ENCODE measurements at places on chromosomes 3 and 15.

DNA sequence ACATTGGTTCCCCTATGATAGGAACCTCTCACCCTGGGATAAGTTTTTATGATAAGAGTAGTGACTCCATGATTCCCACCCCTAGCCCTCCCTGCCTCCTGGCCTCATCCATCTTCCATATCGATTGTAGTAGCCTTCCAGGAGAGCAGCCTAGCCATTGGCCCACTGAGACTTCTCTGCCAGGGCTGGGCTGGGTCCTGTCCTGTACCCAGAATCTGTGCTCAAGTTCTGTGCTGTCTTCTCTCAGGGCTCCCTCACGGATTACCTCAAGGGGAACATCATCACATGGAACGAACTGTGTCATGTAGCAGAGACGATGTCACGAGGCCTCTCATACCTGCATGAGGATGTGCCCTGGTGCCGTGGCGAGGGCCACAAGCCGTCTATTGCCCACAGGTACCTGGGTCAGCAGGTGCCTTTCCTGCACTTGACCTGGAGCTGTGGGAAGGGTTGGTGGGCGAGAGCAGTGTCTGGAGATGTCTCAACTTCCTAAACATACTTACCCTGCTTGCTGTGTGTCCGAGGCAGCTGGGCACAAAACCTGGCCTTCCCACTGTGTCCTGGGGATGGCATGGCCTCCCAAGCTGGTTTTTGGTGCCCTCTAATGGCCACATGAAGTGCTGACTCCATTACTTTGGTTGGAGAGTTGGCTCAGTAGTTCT is 16.6 kb upstream of the EXOG start:
- no peak for DNase-seq

GRCh38 chr3:15384510-15385237 is 42.7 kb downstream of the METTL6 start:
- no peak for DNase-seq

GRCh38 chr15:43854801-43855200 is 28.0 kb downstream of the WDR76 start:
- DNase-seq: no peak

DNA sequence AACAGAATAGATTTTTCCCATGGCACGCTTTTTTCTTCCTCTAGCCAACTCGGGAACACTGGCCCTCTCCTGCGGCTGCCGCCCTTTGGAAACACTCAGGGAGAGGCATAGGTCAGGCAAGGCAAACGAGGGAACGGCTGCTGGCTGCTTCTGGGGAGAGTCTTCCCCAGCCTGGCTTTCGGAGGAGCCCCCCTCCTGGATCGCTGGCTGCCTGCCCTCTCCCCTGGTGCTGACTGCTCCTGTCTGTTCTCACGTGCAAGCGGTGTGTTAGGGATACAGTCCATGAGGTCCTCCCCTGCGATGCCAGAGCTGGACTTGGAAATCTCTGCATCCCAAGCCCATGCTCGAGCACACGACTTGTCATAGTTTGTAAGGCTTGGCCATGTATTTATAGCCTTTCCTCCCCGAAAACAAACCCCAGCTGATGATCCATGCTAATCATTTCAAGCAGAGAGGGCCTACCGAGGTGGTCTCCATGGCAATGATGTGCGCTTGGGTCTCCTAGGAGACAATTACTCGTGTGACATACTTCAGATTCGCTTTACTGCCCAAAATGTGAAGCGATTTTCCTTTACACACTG is 315.6 kb upstream of the ATP10A start:
- no peak for DNase-seq

GRCh38 chr3:124514683-124515082 is 215.6 kb upstream of the UMPS start:
- no peak for DNase-seq

DNA sequence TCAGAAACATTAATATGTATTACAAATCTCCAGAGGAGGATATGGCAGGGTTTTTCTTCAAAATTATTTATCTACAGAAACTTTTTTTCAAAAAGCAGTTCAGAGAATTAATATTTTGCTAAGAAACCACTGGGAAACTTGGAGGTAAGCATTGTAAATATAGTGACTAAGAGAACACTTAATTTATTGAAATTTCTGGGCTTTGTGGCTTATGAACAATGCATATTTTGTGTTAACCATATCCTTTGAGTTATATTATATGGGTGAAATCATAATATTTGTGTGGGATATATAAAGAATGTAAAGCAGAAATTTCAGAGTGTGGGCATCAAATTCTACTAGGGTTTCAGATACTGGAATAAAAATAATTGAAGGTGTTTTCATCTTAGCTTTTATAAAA is 1059.2 kb downstream of the ZPLD1 start:
- no peak for DNase-seq

DNA sequence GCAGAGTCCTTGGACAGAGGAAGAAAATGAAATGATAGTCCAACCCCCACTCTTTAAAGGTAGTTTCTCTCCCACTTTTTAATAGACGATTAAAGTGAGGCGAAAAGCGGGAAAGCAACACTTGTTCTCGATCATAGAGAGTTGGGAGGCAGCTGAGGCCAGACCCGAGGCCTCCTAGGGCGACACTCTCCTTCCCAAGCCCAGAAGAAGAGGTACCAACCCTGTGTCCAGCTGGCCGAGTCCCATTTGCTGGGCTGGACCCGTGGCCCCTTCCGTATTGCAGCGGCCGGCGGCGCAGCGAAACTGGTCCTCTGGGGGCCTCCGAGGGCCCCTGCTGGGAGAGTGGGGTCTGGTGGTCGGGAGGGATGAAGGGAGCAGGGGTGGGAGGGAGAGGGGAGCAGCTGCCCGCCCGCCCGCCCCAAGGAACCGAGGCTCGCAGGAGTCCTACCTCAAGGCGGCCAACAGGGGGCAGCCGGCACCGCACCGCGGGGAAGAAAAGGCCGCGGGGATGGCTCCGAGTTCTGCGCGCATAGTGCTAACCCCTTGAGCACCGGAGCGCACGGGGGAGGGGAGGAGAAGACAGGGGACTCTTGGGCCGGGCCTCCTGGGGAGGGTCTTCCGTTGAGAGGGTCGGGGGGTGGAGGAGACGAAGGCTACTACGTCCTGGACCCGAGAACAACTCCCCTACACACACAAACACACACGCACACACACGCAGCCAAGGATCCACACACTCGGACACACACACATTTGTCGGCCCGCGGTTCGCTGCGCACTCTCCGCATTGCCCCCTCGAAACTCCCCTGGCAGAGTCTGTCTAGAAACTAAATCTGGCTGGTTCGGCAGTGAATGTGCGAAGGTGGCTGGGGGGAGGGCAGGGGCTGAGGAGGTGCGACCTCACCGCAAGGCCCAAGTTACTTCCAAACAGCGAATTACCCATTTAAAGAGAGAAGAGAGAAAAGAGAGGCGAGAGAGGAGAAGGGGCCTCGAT is 2.0 kb downstream of the WNT5A start:
- DNase-seq: peak; percentile 66

GRCh38 chr15:38665586-38666305 is 101.1 kb upstream of the RASGRP1 start:
- no peak for DNase-seq

- no peak for DNase-seq
Observed at GRCh38 chr3:69389520-69390248, 3.8 kb upstream of the FRMD4B start.

DNA sequence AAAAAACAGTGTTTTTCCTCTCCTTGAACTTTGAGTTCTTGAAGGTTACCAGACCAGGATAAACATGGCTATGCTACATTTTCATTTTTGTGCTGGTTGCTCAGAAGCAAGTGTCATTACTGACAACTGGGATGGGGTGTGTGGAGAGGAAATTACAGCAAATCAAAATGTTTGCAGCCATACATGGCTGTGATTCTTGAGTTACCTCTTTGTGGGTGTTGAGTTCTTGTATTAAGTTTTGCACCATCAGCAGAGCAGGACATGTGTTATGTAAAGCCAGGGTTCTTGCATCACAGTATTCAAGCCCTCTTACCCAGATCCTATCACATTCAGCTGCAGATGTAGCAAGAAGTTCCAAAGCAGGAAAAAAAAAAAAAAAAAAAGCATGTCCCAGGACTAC is 53.9 kb upstream of the ATOSA start:
- no peak for DNase-seq

- DNase-seq: no peak
Observed at GRCh38 chr3:72553298-72553697, 294.9 kb downstream of the SHQ1 start.

- DNase-seq: no peak
Observed at GRCh38 chr3:33848624-33849347, 50.4 kb downstream of the PDCD6IP start.

GRCh38 chr15:70038730-70039392 is 58.9 kb downstream of the TLE3 start:
- DNase-seq: no peak

GRCh38 chr15:98124581-98124980 is 164.1 kb downstream of the ARRDC4 start:
- no peak for DNase-seq

- DNase-seq: no peak
Observed at GRCh38 chr15:91572110-91572509, 281.4 kb upstream of the SLCO3A1 start.

DNA sequence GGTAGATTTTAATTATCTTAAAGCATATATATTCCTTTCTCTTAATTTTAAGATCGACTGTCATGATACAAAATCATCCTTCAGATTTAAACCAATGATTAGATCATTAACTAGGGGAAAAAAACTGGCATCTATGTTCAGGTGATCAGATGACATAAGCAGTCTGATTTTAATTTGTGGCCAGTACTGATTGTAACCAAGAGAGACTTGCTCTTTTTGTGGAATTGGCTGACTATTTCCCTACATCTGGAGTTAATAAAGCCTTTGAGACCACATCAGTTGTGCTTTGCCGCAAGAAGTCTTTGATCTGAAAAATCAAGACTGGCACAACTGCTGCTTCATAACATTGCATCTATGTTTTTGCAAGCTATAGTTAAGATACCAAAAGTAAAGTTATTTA is 148.4 kb upstream of the CGNL1 start:
- no peak for DNase-seq

Data from NCI-H446 (cell line).